ENCODE measurements at places on chromosomes 3 and 15.
A peak's percentile ranks its signal among the peaks of the same experiment; 100 is the strongest.

DNA sequence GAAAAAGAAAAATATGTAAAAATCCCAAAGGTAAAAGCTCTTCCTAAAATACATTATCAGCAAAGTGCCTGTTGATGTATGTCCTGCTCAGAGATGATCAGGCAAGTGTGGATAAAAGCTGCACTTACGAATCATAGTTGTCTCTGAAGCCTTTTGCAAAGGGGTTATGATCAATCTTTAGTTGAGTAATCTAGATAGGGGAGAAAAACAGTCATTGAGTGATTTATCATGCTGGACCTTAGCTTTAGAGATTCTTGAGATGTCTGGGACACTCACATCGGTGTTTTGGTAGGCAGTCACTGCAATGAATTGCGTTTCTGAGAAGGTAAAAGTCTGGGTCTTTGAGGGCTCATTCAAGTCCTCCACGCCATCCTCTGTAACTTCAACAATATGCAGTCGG lies 3.7 kb downstream of the EOMES start:
- no peak for DNase-seq

DNA sequence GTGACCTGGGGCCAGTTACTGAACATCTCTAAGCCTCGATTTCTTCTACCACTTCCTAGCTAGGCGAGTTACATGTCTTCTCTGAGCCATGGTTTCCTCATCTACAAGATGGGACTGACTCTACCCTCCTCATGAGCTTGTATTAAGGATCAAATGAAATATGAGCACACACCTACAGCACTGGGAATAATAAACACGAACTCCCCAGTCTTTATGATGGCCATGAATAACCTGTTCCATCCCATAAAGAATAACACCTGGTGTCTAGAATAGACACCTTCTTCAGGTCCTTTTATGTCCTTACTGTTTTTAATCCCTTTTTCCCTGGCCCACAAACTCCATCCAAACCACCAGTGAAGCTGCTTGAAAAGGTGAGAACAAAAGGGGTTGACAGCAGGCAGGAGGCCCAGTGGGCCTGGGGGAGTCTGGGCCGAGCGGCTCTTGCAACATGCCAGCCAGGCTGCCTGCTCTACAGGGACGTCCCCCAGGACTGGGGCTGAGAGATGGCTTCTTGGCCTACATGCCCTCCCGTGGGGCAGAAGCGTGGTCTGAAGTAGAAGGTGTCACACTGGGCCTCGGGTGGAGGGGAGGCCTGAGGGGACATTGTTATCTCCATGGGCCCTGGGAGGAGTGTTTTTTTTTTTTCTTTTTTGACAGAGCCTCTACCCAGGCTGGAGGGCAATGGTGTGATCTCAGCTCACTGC lies 178.2 kb downstream of the RAB11A start:
- DNase-seq, result no peak

DNA sequence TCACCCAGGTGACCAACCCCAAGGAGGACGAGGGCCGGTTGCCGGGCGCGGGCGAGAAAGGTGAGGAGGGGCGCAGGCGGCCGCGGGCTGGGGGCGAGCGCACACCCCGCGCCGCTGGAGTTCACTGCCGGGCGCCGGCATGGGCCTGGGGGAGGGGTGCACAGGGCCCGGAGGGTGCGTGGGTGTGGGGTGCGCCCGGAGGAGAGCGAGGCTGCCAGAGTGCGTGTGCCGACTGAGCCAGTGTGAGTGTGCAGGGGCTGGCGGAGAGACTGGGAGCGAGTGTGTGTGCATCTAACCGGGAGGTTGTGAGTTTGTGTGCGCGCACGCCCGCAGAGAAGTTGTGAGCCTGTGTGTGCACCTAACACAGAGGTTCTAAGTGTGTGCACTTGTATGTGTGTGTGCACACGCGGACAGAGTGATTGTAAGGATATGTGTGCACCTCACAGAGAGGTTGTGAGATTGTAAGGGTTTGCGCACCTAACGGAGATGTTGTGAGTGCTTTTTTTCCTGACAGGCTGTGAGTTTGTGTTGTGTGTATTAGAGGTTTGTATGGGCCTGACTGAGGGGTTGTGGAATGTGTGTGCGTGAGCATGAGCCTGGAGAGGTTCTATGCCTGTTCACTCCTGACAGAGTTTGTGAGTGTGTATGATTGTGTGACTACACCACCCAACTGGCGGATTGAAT lies 681 bp downstream of the CTDSPL start:
- peak; percentile 14 for DNase-seq

DNA sequence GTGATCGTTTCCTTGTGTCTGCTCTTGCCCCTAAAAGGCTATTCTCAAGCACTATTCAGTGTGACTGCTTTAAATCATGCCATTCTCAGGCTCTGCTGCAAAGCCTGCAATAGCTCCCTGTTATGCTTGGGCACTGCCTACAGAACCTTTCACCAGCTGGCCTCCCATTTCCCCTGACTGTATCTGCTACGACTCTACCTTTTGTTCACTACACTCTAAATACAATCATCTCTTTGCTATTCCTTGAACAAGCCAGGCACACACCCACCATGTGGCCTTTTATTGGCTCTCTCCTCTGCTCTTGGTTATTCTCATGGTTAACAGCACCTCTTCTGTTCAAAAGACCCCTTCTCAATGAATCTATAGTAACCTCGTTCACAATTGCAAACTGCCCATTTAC lies 29.6 kb upstream of the FNDC3B start:
- no peak for DNase-seq

DNA sequence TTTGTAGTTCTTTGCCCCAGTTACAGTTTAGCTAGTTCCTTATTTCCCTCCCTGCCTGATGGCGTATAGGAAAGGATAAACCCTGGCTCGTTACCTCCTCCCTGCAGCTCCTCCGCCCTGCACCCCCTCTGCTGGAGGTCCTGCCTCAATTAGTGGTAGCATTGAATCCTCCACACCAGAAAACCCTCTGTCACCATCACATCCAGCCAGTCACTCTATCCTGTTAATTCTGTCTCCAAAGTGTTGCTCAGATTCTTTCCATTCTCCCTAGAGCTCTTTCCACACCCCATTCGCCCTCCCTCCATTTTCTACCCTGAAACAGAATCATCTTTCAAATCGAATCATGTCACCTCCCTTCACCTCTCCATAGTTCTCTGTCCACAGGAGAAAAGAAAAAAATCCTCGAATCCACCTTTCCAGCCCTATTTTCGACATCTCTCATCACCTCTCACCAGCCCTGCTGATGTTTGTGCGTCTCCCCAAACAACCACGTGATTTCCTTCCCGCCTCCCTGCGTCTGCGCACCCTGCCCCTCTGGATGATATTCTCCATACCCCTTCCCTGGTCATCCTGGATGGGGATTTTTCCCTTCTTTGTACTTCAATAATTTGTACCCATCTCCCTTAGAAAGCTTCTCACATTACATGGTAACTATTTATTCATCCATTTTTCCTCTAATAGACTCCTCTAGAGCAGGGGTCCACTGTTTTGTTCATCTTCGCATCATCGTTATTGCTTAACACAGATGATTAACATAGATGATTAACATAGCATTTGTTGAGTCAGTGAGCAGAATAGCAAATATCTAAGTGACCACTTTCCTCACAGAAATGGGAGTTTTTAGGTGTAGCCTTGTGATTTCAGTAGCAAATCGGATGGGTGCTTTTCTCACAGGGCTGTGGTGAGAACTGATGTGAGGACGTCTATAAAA lies 37.1 kb downstream of the MAP3K13 start:
- no peak for DNase-seq

GRCh38 chr15:39595338-39596221 lies 14.7 kb downstream of the THBS1 start:
- DNase-seq, result no peak

- DNase-seq, result no peak
Observed at GRCh38 chr3:12396471-12396870, 87.8 kb upstream of the TSEN2 start.

DNA sequence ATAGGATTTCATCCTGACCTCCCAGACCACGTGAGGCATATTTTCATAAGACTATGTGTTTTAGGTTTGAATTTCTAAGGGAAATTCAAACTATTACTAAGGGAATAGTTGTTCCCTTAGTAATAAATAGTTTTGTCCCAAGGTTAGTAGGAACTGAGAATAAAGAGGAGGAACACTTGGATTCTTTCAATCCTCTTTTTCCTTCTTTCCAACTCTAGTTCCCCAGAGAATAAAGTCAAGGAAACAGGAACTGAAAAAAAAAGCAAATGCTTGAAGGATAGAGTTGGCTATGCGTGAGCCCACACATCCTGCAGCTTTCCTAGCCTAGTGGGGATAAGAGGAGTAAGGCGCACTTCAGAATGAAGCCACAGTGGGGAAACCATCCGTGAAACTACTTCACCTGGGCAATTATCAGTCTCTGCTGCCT lies 312.1 kb upstream of the TGFBR2 start:
- DNase-seq, result no peak

- DNase-seq, result no peak
Observed at GRCh38 chr3:195877136-195877715, 31.1 kb downstream of the TNK2 start.

GRCh38 chr15:57364282-57365007 lies 11.9 kb upstream of the CGNL1 start:
- peak; percentile 33 for DNase-seq

DNA sequence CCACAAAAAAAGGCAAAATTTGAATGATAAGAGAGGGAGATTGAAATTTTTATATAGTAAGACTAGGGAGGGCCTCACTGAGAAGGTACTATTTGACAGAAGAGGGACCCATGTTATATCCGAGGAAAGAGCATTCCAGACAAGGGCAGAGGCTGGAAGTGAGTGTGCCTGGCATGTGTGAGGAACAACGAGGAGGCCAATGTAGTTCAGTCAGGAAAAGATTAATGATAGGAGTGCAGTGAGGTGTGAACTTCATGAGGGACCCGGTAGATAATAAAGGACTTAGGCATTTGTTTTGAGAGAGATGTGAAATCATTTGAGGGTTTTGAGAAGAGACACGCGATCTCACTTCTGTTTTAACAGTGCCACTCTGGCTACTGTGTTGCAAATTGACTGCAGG lies 36.3 kb downstream of the ASTE1 start:
- DNase-seq, result no peak

DNA sequence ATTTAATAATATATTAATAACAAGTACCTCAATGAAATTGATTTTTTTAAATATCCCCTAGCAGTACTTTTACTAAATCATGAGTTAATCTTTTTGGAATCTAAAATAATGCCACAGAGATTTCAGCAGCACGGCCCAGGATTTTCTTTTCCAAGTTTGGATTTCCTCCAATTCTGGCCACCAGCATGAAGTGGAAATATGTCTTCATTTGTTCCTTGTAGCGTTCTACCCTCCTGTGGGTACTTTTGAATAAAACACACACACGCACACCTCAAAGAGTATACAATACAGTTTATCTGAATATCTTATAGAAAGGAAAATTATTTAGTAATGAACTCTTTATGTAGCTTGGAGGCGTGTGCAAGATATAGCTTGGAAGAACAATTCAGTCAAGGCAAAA lies 125.1 kb upstream of the STT3B start:
- no peak for DNase-seq

DNA sequence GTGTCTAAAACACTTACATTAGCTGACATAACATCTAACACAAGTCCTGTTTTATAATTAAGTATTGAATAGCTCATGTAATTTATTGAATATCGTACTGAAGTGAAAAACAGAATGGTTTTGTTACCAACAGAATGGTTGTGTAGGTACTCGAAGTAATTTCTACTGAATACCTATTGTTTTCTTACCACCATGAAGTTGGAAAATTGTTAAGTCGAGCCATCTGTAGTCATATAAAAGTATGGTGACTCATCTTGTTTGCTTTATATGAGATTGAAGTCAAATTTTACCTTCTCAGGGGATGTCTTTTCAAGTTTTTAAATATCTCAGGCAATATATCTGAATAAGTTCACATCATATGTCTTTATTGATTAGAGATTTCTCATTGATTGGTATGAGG lies 37.6 kb downstream of the PIAS1 start:
- DNase-seq, result no peak

- no peak for DNase-seq
Observed at GRCh38 chr15:37106490-37107001, 6.2 kb upstream of the MEIS2 start.

- no peak for DNase-seq
Observed at GRCh38 chr3:74027121-74027520, 402.4 kb upstream of the PDZRN3 start.

DNA sequence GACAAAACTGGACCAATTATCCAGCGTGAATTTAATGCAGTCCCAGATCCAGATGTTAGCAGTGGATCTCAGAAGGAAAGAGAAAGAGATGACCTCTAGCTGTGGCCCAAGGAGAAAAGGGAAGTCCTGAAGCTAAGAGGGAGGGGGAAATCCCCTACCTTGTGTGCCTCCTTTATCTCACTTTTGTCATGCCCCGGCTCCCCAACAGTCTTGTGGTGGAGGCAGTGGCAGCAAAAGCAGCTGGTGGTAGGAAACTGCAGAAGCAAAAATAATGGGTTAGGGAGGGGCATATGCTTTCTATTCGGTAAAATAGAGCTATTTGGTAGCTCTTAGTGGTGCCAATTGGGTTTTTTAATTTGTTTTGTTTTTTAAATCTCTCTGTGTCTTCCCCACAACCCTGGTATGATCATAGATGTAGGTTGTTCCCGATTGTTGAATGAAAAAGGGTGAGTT lies 56.5 kb downstream of the MCTP2 start:
- peak; percentile 77 for DNase-seq

GRCh38 chr15:62241135-62241770 lies 76.2 kb upstream of the C2CD4B start:
- no peak for DNase-seq

DNA sequence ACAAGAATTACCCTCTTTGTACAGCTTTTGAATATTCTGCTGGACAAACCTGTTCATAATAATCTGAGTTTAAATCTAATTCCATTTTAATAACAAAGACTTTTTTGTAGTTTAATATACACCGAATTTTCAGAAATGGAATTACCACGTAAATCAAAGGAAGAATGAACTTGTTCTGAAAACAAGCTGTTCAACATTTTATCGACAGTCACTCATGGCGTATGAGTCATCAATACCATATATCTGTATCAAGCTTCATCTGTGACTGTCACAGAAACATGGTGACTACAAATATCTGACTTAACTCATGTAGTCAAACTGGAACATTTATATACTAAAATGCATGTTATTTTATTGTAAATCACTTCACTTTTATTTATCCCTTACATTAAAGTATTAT lies 90.0 kb downstream of the EFL1 start:
- DNase-seq, result no peak

DNA sequence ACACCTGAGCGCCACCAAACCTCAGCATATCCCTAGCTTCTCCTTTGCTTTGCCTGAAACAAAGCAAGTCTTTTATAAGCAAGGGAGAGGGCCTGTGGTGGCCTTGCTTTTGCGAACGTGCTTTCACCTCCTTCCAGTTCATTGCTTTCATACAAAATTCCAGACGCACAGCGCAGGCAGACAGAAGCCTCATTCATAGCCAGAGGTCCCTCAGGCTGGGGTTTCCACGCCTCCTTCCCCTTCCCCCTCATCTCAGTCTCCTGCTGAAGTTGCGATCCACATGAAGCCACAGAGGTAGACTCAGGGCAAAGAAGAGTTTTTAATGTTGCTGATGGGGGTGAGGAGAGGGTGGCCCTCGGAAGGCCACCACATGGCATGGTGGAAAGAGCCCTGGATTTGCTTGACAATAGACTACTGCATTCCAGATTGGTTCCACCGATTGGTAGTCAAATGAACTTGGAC lies 59.4 kb upstream of the FLNB start:
- DNase-seq, result no peak
